ENCODE measurements at places on chromosomes 1 and 21. TPM values are rescaled to one million over a fixed set of nuclear protein-coding genes. Genes with fewer than 3 reads are reported as not detected.

PDC gene
- total RNA-seq = not detected

SMPDL3B gene
- total RNA-seq = 0.25 TPM

RBM11 gene
- 5.9 TPM for total RNA-seq

ASCL5 gene
- not detected for total RNA-seq

AGPAT3 gene
- total RNA-seq = 29.7 TPM

KIAA1614 gene
- total RNA-seq = 3.0 TPM

CD1B gene
- not detected for total RNA-seq

SPATA45 gene
- 0.49 TPM for total RNA-seq

VWA5B1 gene
- under 0.01 TPM for total RNA-seq

DSCAM gene
- total RNA-seq = 16.0 TPM

C8B gene
- not detected for total RNA-seq

KCNJ6 gene
- 13.8 TPM for total RNA-seq

MAP3K21 gene
- 3.2 TPM for total RNA-seq

PPIAL4G gene
- 0.25 TPM for total RNA-seq

FCRLA gene
- total RNA-seq = 0.49 TPM

ALG14 gene
- 1.5 TPM for total RNA-seq

S100B gene
- total RNA-seq = 10.1 TPM

CNN3 gene
- total RNA-seq = 123 TPM

CGN gene
- total RNA-seq = 1.7 TPM

SPRR2G gene
- not detected for total RNA-seq

RIMKLA gene
- total RNA-seq = 20.9 TPM

ERVH48-1 gene
- total RNA-seq = not detected

EXOSC10 gene
- total RNA-seq = 34.9 TPM

SERPINC1 gene
- not detected for total RNA-seq

TBX15 gene
- total RNA-seq = 0.98 TPM

PSEN2 gene
- 20.4 TPM for total RNA-seq

AMY1C gene
- total RNA-seq = not detected

LAMC1 gene
- total RNA-seq = 30.7 TPM

MATN1 gene
- total RNA-seq = under 0.01 TPM

TCHH gene
- 0.25 TPM for total RNA-seq

CNTN2 gene
- total RNA-seq = 23.4 TPM

CLDN17 gene
- total RNA-seq = not detected

BSND gene
- not detected for total RNA-seq

TLR5 gene
- 0.49 TPM for total RNA-seq

LMOD1 gene
- total RNA-seq = 0.49 TPM

ARTN gene
- 0.49 TPM for total RNA-seq

AGT gene
- 6.4 TPM for total RNA-seq

FAAP20 gene
- 24.6 TPM for total RNA-seq

DNASE2B gene
- total RNA-seq = not detected

LCE1B gene
- total RNA-seq = not detected

LCE1A gene
- total RNA-seq = not detected

ZFP69B gene
- total RNA-seq = 18.9 TPM

GPR52 gene
- total RNA-seq = 1.7 TPM

OR6K3 gene
- total RNA-seq = not detected

RUNX1 gene
- 0.49 TPM for total RNA-seq

TMPRSS15 gene
- under 0.01 TPM for total RNA-seq

SLC2A5 gene
- 1.2 TPM for total RNA-seq

CHI3L2 gene
- 0.49 TPM for total RNA-seq

MAP10 gene
- 6.1 TPM for total RNA-seq

SSR2 gene
- total RNA-seq = 177 TPM

DCAF6 gene
- total RNA-seq = 54.1 TPM

MRPS15 gene
- 10.8 TPM for total RNA-seq

CPTP gene
- 10.6 TPM for total RNA-seq

OR2T2 gene
- not detected for total RNA-seq

GJC2 gene
- 0.74 TPM for total RNA-seq

RERE gene
- total RNA-seq = 674 TPM
